ENCODE measurements at places on chromosomes 3 and 15.

DNA sequence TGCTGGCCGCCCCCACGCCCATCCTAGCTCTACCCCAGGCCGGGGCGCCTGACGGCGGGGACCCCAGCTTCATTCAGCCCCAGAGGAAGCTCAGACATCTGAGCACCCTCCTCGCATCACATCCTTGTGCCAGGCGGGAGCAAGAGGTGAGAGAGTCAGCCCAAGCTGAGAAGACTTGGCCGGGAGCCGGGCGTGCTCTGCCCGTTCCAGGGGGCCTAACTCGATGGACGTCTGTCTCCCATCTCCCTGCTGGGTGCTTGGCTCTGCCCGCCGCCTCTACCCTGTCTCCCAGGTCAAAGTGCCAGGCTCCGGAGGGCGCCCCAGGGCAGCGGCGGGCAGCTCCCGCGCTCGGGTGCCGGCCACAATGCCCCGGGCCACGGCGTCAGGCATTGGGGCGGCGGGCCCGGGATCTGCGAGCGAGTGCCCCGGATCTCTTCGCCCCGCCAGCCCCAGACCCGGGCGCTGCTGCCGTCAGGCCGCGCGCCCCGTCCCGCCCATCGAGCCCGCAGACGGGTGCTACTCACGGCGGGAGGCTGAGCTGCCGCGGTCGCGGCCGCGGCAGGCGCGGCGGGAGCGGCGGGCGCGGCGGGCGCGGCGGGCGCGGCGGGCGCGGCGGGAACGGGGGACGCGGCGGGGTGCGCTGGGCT lies 388 bp downstream of the DAPK2 start:
- peak; percentile 32 for DNase-seq

DNA sequence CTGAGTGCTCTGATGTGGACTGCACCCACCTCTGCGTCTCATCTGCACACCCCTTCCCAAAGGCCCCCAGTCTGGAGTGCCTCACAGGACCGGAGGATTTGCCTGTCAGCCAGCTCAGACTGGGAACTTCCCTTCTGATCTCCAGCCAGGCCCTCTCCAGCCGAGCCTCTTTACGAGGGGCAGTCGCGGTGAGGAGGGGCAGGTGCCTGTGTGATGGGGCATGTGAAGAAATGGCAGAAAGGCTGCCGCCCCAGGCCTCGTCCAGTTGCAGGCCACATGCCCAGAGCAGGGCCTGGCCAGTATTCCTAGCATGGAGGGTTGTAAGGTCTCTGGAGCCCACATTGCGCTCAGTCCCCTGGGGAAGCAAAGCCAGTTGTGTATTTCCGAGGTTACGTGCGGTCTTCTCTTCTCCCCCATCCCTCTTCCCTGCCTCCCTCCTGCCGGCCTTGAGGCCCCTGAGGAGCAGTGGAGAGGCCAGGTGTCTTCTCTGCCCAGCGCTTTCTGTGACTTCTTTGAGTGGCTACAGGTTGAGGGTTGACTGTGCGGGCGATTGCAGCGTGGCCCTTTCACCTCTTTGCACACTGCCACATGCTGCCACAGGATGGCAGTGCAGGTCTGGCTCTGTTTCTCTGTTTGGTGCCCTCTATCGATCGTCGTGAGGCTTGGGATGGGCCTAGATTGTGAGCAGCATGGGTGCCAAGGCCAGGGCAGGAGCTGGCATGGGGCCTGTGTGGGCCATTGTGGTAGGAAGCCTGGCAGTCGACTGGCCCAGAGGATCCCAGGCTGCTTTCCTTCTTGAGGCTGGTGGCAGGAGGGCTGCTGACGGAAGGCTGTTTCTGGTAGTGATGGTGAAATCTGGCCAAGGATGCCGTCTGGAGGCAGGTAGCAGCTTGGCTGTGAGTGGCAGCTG lies 5.3 kb downstream of the CLK3 start:
- peak; percentile 81 for DNase-seq

- no peak for DNase-seq
Observed at GRCh38 chr3:151213881-151214280, 10.9 kb upstream of the GPR171 start.

- DNase-seq = peak; percentile 81
Observed at GRCh38 chr3:42701371-42702065, 1.1 kb downstream of the HHATL start.

DNA sequence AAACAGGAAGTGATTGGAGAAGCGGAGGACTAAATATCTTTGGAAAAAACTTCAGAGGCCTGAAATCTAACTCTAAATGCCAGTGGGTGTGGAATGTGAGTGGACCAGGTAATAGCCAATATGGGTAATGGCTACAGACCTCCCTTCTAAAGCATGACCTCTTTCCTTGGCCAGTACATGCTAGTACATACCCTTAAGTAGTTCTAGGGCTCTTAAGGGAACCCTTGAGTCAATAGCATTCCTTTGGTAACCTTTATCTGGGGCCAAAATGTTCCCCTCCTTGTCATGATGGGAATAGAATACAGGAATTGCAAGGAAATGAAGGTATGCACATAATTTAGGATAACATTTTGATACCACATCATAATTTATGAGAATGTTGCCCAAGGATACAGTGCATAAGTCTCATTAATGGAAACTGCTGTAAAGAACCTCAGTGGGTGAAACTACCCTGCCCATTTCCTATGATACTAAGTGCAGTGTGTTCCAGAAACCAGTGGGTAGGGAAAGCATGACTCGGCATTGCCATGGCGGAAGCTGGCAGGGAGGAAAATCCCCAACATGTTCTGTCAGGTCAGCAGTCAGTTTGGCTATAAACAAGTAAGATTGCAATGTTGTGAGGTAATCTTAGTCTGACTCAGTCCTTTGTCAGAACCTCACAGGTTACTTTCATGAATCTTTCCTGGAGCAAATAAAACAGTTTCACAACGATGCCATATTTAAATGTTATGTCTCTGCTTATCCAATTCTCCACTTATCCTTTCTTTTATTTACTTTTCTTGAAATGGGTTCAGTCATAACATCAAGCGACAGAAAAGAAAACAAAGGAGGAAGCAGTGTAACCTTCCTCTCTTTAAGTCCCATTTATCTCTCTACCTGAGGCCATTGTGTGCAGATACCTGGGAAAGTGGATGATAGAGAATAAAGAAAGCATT lies 23.5 kb upstream of the RAP2B start:
- DNase-seq = peak; percentile 65

GRCh38 chr15:70192041-70192440 lies 94.3 kb upstream of the TLE3 start:
- DNase-seq = no peak

- no peak for DNase-seq
Observed at GRCh38 chr3:64518950-64519349, 168.8 kb downstream of the ADAMTS9 start.

DNA sequence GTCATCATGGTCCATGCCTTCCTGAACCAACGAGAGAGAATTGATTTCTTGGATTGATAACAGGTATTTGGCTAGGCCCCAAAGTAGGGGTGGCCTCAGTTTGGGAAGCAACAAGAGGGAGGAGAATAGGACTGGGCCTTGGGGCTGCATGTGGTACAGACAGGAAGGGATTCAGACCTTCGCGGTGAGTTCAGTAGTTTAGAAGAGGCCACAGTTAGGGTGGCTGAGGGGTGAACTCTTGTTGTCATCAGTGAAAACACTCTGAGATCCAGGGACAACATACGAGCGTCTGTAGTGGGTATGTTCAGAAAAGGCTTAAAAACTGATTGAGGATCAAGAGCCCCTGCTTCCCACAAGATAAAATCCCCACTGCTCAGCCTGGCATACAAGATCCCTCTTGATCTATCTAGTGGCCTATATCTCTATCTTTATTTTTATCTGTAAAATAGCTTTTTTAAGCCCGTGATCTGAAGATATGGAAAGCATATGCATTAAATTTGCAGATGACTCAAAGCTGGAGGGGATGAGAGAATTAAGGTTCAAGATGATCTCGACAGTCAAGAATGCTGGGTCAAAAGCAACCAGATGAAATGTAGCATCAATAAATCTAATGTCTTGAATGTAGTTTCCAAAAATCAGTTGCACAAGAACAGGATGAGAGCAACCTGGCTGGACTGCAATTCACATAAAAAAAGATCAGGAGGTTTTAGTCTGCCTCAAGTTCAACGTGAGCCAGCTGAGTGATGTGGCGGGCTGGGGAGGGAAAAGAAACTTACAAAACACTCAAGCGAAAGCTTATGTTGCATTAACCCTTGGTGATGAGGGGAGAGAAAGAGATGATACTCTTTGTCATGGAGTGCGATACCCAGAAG lies 221.1 kb upstream of the TLE3 start:
- DNase-seq = no peak

DNA sequence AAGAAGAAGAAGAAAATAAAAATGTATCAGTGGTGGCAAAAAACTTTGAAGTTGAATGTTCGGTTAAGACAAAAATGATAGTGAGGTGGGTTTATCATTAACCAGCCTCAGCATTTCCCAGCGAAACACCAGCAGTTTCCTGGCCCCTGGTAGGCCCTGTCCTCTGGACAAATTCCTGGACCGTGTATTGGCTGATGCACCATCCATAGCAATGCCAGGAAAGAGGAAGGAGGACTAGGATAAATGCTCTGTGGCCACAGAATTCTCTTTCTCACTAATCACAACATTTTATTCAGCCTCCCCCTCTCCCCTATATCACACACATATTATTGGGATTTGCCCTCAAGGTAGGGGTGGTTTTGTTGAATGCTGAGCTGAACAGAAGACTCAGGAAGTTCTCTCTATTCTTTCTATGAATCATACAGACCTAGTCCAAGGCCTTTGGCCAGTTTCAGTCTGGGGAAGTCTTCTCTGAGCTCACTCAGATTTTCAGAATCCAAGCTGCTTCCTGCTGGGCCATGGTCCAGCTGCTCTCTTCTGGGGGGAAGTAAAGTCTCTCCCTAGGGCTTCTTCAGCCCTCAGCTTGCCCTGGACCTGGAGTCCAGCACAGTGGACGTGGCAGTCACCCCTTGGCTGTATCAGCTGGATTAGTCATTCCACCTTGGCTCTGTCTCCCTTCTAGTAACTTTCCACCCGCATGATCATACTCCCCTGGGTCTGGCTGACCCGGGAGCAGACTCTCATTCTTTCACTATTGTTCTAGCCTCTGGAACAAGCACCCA lies 27.6 kb downstream of the SLC28A1 start:
- DNase-seq = no peak
